PC-9 (cell line): ENCODE measurements at places on chromosomes 1 and 21.

GRCh38 chr1:47950471-47950870, 46.7 kb downstream of the TRABD2B start:
- no peak for DNase-seq

DNA sequence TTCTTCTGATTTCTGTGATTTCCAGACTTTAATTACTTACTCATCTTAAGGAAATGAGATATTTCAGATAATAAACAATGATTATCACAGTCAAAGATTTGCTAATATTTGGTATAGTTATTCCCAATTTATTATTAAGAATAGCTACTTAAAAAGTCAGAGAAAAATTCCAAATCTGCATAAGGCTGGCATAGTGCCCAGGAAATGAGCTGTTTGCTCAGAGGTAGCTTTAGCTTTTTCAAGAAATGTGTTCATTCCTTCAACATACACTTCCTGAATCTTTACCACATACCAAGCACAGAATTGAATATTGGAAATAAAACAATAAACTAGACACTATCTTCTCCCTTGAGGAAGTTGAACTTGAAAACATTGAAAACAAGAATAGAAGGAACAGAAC, 44.3 kb upstream of the KCNK1 start:
- DNase-seq = no peak

DNA sequence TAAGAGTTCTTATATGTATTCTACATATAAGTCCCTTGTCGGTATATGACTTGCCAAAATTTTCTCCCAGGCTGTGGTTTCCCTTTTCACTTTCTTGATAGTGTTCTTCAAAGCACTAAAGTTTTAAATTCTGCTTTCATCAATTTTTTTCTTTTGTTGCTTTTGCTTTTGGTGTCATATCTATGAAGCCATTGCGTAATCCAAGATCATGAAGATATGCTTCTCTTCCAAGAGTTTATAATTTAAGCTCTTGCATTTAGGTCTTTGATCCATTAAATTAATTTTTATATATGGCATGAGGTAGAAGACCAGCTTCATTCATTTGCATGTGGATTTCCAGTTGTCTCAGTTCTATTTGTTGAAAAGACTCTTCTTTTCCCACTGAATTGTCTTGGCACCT, 22.2 kb downstream of the DESI2 start:
- no peak for DNase-seq

- no peak for DNase-seq
Measured at GRCh38 chr1:55369474-55369873, 154.3 kb upstream of the USP24 start.
